ENCODE measurements at places on chromosomes 5 and 9.

DNA sequence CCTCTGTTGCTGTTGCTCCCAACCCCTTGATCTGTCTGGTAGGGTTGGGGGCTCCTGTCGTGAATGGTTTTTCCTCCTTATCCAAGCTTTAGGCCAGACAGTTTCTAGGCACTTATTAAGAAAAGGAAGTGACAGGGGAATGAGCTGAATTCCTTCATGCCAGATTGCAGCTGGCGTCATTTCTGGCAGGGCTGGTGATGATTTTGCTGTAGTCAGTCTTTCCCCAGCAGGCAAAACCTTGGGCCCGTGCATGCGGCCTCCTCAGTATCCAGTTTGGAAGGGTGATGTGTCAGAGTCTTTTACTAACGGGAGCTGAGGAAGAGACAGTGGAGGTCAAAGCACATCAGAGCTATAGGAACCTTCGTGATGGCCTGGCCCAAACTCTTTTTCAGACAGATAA lies 58.8 kb downstream of the COL27A1 start:
- no peak for DNase-seq

DNA sequence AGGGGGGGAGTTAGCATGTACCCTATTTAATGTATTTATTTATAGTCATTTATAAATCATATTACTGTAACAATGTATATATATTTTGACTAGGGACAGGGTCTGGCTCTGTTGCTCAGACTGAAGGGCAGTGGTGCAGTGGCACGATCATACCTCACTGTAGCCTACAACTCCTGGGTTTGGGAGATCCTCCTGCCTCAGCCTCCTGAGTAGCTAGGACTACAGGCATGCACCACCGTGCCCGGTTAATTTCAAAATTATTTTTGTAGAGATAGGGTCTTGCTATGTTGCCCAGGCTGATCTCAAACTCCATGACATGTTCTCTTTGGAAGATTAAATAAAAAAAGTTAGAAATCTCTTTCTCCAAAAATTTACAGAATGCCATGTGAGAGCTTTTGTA lies 52.8 kb downstream of the ARHGEF28 start:
- DNase-seq: no peak

DNA sequence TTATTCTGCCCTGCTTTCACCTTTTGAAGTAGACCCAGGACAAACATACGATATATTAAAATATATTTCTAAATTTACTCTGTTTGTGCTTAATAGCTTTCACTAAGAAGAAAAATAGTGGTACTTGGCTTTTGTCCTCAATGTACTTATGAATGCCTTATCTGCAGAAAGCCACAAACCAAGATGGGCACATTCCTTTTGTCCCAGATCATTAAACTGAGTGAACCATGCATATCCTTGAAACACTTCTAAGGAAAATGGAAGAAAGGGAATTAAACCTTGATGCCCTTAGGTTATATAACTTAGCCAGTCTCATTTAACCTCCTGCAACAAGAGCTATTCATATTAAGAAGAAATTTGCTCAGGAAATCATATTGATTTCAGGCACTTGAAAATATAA lies 553.8 kb upstream of the CDH9 start:
- no peak for DNase-seq

DNA sequence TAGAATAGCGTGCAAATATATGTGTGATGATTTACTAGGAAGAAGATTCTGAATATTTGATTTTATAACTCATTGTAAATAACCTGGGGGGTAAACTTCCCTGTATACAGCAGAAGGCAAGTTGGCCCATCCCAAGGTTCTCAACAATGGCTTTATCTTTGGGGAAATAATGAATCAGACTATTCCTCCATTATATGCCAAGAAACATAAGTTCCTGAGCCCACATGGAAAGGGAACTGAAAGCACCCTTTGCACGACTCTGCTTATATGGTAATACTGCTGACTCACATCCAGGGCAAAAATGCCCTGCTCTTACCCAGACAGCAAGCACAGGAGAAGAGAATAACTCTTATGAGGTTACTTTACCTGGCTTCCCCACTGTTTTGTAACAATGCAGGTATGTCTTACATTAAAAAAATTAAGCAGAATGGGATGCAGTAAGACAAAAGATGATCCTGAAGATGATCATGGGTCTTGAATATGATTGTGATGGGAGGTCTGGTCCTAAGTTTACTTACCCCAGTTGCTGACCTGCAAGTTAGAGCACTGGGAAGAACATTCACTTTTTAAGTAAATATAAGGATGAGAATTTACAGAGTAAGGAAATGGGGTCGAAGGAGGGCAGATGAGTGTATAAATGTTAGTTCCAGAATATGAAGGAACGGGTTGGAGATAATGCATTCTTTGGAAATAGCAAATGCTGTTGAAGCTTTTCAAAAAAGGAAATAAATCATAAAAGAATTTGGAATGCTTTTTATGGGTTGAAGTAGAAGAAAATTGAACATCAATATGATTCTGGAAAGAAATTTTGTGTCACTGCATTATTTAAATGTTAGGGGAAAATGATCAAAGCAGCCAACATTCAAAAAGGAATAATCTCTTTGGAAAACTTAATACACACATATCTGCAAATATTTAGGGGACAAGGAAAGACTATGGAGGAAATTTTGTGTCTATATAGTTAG lies 428.4 kb upstream of the MPDZ start:
- no peak for DNase-seq

DNA sequence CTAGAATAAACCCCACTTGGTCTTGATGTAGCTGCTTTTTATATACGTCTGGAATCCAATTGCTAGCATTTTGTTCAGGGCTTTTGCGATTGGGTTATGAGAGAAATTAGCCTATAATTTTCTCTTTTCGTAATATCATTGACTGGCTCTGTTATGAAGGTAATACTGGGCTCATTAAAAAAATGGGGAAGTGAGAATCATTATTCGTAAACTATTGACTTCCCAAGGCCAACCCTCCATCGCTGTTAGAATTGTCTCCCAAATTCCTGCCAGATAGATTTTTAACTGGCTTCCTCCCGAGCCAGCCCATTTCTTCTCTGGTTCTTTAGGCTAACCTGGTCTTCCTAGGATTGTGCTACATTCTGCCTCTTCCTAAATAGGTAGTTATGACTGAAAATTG lies 35.9 kb upstream of the GRPEL2 start:
- DNase-seq: no peak

- no peak for DNase-seq
Measured at GRCh38 chr5:142221091-142221860, 103.5 kb downstream of the SPRY4 start.

- no peak for DNase-seq
Measured at GRCh38 chr5:96945144-96945897, 9.4 kb downstream of the LNPEP start.

DNA sequence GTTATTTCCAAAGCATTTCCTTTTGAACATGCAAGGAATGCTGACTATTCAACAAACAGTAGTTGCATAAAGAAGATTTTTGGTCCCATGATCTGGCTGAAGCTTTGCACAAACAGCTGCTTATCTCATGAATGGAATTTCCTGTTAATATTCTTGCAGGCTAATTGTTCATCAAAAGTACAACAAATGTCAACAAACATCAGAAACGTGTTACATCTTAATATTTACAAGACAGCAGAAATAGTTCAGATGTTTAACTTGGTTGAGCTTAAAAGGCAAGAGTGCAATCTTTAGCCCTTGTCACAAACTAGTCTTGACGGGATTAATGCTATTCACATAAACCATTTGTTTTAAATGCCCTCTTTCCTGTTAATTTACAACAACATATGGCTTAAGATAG lies 47.9 kb upstream of the BASP1 start:
- no peak for DNase-seq

DNA sequence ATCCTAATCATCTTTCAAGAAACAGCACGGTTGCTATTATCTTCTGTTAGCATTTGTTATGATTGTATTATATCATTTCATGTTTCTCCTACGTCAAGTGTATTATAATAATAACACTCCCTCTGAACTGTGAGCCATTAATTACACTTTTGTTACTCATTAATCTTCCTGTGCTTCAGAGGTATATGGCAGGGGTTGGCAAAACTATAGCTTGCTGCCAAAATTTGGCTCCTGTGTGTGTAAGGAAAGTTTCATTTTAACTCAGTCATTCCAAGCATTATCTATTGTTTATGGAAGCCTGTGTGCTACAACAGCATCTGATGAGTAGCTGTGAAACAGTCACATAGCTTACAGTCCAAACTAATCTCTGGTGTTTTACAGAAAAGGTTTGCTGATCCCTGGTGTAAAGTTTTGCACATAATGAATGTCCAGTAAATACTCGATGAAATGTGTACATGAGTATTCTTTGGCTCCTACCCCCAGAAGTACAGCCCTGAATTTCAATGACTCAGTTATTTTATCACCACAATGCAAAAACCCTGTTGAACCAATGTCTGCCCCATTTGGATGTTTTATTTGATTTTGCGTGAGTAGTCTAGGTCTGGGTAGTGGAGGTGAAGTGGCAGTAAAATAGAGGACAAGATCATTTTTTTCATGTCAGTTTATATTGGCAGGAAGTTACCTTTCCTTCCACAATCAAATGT lies 648.2 kb downstream of the MAT2B start:
- no peak for DNase-seq

- DNase-seq: no peak
Measured at GRCh38 chr9:1837453-1838084, 177.6 kb upstream of the SMARCA2 start.

DNA sequence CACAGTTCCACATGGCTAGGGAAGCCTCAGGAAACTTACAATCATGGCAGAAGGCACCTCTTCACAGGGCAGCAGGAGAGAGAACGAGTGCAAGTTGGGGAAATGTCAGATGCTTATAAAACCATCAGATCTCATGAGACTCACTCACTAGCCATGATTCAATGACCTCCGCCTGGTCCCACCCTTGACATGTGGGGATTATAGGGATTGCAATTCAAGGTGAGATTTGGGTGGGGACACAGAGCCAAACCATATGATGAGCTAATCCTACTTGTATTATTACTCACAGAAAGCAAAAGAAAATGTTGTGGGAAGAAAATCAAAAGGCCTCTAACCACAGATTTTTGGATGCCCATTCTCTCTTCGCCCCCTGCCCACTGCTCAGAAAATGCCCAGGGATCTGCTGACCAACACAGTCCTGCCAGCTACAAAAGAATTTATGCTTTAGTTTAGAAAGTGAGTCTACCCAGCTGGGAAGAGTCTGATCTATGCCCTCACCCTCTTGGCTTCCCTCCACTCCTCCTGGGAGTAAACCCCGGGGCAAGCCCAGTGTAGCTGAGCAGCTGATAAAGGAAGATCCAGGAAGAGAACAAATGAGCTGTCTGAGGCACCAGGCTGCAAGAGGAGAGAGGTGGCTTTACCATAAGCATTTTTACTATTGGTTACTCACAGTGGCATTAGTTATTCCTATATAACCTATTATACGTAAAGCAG lies 53.1 kb downstream of the RNF130 start:
- DNase-seq: no peak

GRCh38 chr9:134063571-134064450 lies 4.0 kb downstream of the BRD3 start:
- DNase-seq: no peak

GRCh38 chr5:42591015-42591414 lies 165.6 kb upstream of the CCDC152 start:
- no peak for DNase-seq

DNA sequence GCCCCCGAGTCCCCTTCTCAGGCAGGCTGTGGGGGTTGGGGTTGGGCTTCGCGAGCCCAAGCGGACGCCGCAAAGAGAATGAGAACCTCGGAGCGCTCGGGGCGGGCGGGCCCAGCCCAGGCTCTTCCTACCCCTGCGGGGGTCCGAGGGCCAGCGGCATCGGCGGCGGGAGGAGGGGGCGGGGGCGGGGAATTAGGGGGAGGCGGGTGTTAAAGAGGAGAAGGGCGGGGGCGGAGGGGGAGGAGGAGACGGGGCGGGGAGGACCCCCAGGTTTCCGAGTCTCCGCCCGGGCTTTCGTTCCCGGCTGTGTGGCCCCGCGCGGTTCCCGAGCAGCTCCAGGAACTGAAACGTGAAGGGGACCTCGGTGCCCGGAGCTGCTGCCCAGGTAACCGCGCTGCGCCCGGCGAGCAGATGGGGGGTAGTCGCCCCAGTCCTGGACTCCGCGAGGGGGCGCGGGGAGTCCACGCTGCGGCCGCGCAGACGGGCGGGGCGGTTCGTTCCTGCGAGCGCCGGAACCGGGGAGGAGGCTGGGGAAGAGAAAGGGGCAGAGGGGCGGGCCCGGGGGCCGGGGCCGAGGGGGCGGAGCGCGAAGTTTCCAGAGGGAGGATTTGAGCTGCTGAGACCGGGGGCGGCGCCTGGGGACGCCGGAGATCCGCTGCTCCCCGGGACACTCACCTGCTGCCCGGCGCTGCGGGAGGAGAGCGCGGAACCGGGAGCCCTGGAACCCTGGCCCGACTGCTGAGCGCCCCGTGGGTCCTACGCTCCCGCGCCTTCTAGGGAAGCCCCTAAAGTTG lies 38.4 kb upstream of the PLEKHG4B start:
- peak; percentile 94 for DNase-seq

- DNase-seq: peak; percentile 29
Measured at GRCh38 chr5:150763023-150763769, 4.4 kb upstream of the DCTN4 start.

GRCh38 chr5:80781356-80781755 lies 126.6 kb upstream of the DHFR start:
- no peak for DNase-seq

GRCh38 chr5:133603711-133604110 lies 8.6 kb downstream of the FSTL4 start:
- no peak for DNase-seq

GRCh38 chr5:60507687-60508086 lies 192.3 kb downstream of the DEPDC1B start:
- no peak for DNase-seq

- DNase-seq: no peak
Measured at GRCh38 chr5:116675626-116675910, 100.9 kb upstream of the SEMA6A start.

DNA sequence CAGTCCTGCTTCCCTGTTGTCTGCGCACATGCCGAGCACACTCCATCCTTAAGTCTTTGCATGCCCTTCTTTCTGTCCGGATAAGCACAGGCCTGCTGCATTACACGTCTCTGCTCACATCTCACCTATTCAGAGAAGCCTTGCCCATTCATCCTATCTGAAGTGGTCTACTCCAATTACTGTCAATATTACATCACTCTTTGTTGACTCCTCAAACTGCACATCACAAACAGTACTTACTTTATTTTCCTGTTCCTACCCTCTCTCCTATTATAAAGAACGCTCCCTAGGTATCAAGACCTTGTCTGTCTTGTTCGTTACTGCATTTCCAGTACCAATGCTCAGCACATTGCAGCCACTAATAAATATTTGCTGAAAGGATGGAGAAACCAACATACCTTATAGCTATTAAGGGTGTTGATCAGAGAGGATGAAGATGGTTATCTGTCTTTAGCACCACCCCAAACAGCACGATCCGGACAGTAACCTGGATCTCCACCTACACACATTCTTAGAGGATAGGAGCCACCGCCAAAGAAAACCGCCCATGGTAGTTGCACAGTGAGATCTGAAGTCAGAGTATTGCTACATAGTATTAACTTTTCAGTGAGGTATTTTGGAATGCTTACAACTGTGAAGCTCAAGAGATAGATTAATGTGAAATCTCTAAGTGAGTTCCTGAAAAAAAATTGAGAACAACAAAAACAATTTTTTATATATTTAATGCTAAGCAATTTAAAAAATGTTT lies 1.6 kb upstream of the PRRC1 start:
- DNase-seq: peak; percentile 53

GRCh38 chr5:53099546-53099945 lies 10.0 kb downstream of the MOCS2 start:
- no peak for DNase-seq

GRCh38 chr5:34751807-34752736 lies 86.9 kb upstream of the TTC23L start:
- DNase-seq: no peak

GRCh38 chr5:79666758-79667157 lies 22.9 kb upstream of the CMYA5 start:
- no peak for DNase-seq

GRCh38 chr5:132065351-132065937 lies 5.0 kb downstream of the IL3 start:
- DNase-seq: peak; percentile 54
